ENCODE measurements at places on chromosomes 3 and 15.

DNA sequence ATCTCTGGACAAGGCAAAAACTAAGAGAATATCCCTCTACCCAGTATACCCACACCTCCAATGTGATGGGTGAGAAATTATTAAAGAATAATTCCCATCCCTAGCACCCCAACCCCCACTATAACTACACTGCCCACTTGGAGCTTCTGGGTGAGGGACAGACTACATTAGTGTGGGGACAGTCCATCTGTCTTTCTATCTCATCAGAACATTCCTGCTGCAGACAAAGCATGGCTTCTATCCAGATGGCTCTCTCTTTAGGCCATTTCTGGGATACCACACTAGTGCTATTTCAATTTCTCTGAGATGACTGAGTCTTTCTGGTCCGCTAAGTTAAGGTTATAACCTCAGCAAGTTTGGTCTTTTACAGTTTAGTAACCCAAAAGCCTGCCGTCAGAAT, 6.6 kb downstream of the CSNK1G1 start:
- DNase-seq = no peak

DNA sequence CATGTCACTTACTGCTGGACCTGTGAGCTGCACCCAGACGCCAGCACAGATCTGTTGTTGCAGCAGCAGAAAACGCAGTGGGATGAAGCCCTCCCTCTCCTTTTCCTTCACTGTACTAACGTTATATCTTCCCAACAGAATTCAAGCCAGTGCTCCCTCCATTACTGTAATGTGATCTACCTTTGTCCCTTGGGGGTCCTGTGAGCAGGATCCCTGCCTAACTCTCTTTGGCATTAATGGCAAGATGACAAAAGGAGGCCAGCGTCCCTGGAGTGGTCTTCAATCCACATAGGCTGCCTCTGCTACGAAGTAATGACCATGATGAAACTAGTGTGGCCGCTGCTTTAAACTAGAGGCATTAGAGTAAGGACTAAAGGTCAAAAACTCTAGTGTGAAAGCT, 69.3 kb upstream of the SOX14 start:
- no peak for DNase-seq

DNA sequence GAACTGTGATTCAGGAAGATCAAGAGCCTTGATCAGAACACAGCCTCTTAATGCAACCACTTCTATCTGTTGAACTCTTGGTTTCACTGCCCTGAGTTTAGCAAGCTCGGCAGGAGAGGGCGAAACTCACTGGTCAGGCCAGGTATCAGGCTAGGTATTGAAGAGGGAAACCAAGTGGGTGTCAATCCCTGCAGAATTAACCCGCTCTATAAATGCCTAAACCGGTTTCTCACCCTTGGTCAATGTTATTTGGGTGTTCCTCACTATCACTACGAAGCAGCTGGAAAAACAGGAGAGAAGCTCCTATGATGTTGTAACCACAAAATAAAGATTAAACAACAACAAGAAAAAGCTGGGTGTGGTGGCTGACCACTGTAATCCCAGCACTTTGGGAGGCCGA, 23.9 kb downstream of the LIPH start:
- DNase-seq = no peak

- peak; percentile 86 for DNase-seq
These were observed 34.6 kb upstream of the AEN start for GRCh38 chr15:88586401-88587162.

DNA sequence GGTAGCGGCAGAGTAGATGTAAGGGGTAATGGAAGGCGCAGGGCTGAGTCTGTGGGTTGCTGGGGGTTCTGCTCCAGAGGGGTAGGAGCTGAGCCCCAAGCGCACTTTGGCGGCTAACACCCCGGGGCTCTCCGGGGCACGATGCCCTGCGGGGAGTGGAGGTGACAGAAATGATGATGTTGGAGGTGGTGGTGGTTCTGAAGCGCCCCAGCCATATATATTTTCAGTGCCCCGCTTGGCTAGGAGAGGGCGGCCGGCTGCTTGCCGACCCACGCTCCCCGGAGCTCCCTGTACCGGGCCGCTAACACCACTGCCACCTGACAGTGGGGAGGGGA, 9.7 kb downstream of the ZIC4 start:
- no peak for DNase-seq

DNA sequence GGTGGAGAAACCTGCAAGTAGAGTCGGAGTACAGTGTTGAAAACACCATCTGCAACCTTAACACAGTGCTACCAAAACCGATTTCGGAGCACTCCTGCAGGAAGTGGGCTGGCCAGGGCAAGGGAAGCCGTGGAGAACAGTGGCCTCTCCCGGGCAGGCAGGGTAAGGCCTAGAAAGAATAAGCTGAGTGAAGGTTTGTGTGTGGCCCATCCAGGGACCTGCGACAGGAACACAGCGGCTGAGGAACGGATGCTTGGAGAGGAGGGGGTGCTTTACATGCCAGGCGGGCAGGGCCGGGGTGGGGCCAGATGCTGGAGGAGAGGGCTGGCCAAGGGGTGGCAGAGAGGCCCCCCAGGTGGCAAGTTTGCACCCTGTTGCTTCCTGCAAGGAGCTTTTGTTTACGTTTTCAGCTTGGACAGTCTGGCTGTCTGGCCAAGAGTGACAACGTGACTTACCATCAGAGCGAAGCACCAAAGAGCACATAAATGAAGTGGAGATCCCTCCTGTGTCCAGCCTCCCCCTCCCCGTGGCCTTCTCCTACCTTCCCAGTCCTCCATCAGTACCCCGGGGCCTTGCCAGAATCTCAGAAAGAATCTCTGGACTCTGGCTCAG, 156.5 kb downstream of the PGPEP1L start:
- peak; percentile 76 for DNase-seq

All from PC-3 (cell line).